NCI-H1092 (cell line): ENCODE measurements at places on chromosomes 5 and 9.

GRCh38 chr5:177382423-177383029 lies 1.7 kb upstream of the SLC34A1 start:
- DNase-seq = no peak

DNA sequence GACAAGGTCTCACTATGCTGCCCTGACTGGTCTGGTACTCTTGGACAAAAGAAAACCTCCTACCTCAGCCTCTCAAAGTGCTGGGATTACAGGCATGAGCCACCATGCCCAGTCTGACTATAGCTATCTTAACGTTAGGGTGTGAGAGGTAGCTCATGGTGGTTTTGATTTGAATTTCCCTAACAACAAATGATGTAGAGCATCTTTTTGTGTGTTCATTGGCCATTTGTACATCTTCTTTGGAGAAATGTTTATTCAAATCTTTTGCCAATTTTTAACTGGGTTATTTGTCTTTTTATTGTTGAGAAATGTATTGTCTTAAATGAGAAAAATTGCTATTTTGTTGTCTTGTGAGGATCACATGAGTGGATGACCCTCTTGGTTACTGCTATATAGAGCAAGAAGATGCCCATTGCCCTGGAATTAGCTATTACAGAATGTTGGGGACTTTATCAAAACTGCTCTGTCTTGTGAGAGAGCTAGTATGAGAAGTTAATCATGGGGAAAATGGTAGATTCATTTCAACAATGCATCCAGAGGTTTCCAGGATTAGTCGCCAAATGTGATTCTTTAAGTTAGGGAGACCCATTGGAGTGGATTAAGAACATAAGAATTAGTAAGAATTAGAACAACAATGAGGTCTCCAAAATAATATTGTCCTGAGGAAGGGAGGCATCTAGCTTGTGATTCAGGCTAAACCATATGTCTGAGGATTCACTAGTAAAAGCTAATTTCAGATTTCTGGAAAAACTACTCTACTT lies 124.3 kb upstream of the MOCS2 start:
- DNase-seq = no peak

DNA sequence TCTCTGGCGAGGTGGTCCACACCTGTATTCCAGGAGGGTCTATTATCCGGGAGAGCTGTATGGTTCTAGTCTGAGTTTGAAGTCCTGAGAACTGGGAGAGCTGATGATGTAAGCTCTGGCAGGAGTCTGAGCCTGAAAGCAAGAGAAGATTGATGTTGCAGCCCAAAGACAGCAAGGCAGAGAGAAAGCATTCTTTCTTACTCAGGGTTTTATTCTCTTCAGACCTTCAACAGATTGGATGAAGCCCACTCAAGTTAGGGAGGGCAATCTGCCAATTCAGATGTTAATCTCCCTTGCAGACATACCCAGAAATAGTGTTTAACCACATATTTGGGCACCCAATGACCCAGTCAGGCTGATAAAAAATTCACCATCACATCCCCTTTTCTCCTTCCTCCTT lies 159.1 kb downstream of the CCDC171 start:
- no peak for DNase-seq

DNA sequence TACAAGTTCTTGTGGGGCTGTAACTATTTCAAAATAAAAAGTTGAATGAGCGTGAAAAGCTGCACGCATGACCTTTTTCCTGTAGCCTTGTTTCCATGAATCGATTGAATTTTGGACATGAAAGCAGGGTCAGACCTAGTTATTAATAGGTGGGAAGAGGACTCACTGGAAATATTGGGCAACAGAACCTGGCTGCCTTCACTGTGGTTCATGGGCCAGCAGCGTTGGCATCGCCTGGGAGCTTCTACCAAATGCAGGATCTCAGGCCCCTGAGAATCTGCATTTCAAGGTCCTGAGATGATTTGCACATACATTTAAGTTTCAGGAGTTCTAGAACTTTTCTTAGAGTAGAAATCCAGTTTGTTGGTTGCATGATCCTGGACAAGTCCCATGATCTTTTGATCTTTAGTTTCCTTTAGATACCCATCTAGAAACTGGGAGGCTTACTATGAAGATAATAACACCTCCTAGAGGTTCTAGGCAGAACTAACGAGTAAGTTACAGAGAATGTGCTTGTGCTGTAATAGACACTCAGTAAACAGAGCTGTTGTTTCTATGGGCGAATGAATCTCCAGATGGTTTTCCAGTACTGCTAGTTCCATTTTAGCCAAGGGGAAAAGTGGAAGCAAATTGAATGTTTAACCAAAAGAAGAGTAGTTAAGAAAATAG lies 12.4 kb downstream of the ANKRD33B start:
- no peak for DNase-seq

DNA sequence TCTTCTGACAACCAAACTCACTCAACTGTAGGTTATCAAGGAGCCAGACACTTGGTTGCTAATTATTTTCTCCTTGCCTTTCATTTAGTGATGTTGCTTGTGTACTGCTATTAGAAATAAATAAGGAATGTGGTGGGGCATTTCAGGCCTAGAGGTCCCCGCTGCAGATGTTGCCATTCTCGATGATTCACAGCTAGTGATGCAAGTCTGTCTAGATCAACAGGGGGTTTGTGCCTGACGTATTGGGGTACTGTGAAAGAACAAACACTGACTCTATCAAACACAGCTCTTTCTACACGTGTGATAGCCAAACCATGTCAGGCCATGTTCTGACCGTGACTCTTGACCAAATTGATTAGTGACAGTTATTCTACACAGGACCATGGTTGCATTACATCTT lies 144.7 kb downstream of the OSTF1 start:
- DNase-seq = no peak

GRCh38 chr9:97938081-97938644 lies at the start of gene HEMGN:
Gene HEMGN, minus strand, starts transcription at chr9:97938172. Its CDS starts 36 bp downstream, at chr9:97938136.
- no peak for DNase-seq

DNA sequence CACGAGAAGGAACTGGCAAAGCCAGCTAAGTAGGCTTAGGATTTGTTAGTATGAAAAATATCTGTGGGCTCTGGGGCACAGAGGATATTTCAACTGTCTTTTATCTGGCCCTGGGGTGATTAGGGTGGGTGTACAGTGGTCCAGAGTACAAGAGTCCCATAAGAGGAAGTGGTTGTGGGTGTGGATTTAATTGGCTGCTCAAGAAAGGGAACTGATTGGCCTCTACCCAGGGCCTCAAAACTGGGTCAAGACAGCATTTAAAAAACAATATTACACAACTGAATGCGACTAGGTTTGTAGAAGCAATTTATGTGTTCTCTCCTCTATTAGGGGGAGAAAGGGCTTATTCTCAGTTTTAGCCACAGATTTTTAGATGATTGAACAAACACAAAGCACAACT lies 1353.4 kb upstream of the WWC1 start:
- DNase-seq = no peak

- DNase-seq = no peak
Measured at GRCh38 chr5:71475788-71476384, 20.4 kb downstream of the BDP1 start.

DNA sequence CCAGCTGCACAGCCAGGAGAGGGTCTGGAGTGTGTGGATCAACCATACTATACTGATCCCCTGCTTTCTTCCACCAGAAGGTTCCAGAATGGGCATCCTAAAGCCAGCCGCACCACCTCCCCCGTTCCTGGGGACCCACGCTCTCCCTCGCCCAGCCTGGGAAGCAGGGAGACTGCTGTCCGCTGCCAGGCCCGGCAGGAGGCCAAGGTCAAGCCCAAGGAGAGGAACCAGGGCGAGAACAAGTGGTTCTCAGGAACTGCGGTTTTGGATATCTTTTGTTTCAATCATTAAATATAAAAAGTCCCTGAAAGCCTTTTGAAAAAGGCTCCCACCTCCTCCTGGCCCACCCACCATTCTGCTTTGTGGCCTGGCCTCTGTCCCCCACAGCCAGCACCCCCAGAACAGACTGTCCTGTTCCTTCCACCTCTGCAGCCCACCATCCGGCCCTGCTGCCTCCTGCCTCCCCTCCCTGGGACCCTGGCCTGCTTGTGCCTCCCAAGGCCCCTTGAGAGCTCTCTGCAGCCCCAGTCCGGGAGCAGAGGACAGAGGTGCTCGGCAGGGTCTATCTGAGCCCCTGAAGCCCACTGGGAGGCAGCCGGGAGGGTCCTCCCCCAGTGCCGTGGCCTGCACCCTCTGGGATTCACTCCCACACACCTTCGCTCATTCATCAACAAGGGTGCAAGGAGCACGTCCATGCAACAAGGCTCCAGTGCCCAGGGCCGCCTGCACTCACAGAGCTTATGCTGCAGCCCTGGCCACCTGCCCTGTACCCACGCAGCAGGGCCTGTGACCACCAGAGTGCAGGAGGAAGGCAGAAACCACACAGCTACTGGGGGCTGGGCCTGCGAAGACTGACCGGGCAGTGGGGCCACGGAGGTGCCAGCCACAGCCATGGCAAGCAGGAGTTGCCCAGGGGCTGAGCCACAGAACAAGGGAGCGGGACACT lies 614 bp upstream of the LCN6 start:
- DNase-seq = no peak

DNA sequence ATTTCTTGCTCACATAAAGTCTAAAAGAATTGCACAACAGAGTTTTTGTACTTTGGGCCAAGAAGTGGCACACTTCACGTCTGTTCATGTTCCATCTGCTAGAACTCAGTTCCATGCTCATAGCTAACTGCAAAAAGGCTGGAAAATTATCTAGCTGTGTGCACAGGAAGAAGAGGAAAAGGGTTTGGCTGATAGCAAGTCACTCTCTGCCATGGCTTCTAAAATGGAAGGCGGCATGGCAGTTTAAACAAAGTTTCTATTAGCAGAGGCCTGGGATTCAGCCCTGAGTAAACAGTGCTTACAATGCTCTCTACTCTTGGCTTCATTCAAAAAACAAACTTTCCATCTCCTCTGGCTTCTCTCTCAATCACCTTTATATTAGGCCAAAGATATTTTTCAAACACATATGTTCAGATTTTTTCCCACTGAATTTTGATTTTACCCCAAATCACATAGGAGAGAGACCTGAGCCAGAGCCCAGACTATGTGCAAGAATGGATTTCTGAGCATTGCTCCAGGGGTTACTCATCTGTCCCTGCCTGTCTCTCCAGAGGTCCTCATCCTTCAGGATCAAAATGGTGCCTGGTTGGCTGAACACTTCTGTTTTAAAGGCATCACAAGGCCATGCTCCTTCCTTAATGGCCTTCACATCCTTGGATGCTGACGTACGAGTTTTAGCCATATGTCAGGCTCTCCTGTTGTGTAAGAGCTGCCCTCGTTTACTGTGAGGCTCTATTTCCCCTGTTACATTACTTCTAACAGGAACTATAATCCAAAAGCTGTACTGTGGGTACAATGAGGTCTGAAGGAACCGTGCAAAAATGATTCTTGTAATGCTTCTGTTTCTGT lies 226.6 kb downstream of the SAXO1 start:
- DNase-seq = no peak

DNA sequence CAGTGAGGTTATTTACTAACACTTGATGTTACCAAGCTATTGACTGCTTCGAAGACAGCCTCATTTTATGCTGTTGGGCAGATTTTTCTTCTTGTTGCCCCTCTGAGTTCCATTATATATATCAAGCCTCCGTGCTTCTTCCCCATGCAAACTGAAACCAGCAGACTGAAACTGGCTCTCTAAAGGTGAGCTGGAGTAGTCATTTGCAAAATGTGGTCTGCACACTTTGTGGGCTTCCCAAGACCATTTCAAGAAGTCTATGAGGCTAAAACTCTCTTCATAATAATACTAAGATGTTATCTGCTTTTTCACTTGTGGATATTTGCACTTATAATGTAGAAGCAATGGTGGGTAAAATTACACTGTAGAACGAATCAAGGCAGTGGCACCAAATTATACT lies 13.9 kb downstream of the SLC36A1 start:
- no peak for DNase-seq

GRCh38 chr5:180522330-180522729 lies 28.2 kb downstream of the CNOT6 start:
- DNase-seq = no peak

GRCh38 chr9:132729235-132729890 lies 59.1 kb downstream of the GTF3C4 start:
- DNase-seq = no peak

DNA sequence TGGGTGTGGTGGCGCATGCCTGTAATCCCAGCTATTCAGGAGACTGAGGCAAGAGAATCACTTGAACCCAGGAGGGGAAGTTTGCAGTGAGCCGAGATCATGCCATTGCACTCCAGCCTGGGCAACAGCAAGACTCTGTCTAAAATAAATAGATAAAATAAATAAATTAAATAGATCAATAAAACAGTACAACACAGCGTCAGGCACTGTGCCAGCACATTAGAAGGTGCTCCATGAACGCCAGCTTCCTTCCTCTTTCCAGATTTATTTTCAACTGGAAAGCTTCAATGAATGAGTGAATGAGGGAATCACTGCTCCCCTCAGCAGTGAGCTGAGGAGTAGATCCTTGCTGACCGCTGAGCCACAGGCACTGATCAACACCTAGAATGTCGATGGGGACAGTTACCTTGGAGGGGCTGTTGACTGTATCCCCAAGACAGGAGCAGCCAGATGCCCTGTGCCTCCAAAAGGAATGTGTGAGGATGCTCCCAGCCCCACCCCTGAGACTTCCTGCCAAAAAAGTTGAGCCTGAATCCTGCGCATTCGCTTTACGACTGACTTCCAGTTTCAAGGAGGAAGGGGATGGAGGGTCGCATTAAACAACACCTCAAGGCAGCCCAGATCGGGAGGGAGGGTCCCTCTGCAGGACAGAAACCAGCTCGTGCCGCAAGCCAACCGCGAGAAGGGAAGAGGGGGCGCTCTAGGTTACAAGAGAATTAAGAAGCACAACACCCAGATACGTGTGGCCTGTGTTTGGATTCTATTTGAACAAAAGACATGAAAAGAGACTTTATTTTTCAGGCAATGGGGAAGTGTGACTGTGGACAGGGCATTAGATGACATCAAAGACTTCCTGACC lies 54.0 kb upstream of the CNOT6 start:
- DNase-seq = no peak

- DNase-seq = no peak
Measured at GRCh38 chr5:156031181-156031580, 295.8 kb upstream of the SGCD start.

GRCh38 chr5:93349613-93350012 lies 231.4 kb downstream of the NR2F1-AS1 start:
- DNase-seq = no peak

- no peak for DNase-seq
Measured at GRCh38 chr9:71295928-71296327, 174.5 kb upstream of the TRPM3 start.

- DNase-seq = no peak
Measured at GRCh38 chr9:97773091-97773490, 76.0 kb upstream of the XPA start.

DNA sequence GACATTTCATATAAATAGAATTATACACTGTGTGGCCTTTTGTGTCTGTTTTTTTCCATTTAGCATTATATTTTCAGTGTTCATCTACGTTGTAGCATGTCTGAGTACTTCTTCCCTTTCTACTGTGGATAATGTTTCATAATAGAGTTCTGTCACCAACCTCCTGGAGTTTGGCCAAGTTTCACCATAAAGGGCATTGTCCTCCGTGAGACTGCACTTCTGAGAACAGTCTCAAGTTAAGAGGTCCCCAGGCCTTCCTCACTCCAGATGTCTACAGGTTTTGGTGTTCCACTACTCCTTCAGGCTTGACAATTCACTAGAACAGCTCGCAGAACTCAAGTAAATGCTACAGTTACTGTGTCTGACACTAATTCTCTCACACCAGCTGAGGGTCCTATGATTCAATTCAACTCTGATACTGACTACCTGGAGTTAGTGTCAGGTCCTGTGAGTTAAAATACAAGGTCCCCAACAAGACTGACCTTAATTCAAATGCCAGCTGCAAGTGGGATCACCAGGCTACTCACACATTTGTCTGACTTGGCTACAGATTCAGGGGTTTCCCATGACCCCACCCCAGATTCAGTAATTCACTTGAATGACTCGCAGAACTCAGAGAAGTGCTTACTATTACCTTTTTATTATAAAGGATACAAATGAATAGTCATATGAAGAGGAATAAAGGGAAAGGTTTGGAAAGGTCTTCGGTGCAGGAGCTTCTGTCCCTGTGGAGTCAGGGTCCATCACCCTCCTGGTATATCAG lies 31.1 kb downstream of the SLC35A4 start:
- DNase-seq = no peak
